ENCODE measurements at places on chromosomes 12 and 14.
A peak's percentile ranks its signal among the peaks of the same experiment; 100 is the strongest.

DNA sequence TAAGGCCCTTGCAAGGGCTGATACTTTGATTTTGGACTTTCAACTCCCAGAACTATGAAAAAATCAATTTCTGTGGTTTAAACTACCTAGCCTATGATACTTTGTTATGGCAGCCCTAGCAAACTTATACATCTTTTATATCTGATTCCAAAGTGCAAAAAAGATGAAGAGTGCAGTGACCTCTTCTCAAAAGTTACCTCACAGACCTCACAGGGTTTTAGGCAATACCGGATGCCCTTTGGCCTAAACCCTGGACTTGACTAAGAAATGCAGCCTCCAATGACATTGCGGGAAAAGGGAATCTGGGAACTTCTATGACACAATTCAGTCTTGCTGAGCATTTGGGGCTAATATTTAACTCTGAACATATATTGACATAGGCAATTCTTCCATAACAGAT, 63.3 kb downstream of the IGF1 start:
- no peak for DNase-seq

DNA sequence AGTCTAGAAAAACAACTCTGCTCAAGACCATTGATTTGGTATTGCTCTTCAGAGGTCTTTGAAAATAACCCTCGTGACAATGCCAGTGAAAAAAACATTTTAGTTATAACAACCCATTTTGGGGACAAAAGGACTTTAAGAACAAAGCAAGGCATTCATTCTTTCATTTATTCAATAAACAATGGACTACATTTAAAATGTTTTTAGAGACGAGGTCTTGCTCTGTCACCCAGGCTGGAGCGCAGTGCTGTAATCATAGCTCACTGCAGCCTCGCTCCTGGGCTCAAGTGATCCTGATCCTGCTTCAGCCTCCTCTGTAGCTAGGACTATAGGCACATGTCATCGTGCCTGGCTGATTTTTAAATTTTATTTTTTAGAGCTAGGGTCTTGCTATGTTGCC, 7.7 kb upstream of the KICS2 start:
- no peak for DNase-seq

GRCh38 chr12:44570036-44570583, 306.0 kb downstream of the NELL2 start:
- DNase-seq, result no peak

GRCh38 chr12:106276032-106276740, 26.3 kb upstream of the TCP11L2 start:
- DNase-seq, result no peak

- peak; percentile 18 for DNase-seq
Observed at GRCh38 chr12:42090899-42091298, 53.8 kb downstream of the GXYLT1 start.

GRCh38 chr12:104353012-104353981, 49.8 kb downstream of the EID3 start:
- DNase-seq, result no peak

- DNase-seq, result no peak
Observed at GRCh38 chr12:93918262-93918661, 230.1 kb upstream of the PLXNC1 start.

- no peak for DNase-seq
Observed at GRCh38 chr14:94617988-94618822, 6.0 kb downstream of the SERPINA3 start.

GRCh38 chr12:78229591-78230101, 399.0 kb downstream of the NAV3 start:
- DNase-seq, result peak; percentile 25

DNA sequence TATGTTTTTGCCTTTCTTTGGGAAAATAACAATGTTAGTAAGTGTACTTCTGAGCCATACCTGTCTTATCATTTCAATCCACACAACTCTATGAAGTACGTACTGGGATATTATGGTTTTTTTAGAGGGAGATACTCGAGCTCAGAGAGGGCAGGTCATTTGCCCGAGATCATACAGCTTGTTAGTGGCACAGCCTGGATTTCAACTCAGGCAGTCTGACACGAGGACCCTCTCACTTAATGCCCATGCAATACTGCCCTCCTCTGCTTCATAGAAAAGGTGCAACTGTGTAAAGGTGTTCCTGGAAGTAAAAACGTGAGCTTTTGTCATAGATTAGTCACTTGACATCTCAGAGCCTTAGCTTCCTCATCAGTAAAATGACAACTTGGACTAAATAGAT, 128.0 kb downstream of the NDUFA12 start:
- peak; percentile 31 for DNase-seq

DNA sequence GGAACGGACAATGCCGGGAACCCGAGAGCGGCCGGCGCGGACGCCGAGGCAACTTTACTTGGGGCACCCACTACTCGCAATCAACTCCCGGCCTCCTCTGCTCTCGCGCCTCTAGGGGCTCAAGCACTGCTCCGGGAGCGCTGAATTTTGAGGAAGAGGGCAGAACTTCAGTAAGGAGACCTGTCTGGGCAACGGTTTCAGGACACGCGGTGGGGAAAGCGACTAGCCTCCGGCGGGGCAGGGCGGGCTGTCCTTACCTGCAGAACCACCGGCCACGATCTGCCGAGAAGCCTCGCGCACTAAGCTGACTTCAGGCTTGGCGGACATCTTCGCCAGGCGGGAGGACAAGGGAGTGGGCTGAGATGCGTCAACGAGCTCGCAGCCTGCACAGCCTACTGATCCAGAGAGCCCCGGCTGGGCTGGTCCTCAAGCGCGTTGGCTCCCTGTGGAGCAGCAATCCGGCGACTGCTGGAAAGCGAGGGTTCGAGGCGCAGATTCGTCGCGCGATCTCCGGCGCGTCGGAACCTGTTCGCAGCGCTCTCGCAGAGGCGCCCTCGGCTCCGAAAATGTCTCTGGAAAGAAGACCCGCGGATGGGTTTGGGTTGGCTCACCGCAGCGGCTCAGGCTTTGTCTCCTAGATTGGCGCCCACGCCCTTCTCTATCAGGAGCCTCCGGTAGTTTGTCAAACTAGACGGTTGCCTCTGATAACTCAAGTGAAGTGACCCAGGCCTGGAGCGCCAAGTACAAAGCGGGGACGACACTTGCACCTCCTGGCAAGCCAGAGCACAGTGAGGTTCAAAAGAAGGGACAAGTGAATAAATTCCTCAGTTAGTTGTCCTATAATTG, at the start of gene SLC25A21:
SLC25A21 (minus strand) TSS at position 583 of the 846 bp plus-strand sequence.
- DNase-seq, result peak; percentile 37

DNA sequence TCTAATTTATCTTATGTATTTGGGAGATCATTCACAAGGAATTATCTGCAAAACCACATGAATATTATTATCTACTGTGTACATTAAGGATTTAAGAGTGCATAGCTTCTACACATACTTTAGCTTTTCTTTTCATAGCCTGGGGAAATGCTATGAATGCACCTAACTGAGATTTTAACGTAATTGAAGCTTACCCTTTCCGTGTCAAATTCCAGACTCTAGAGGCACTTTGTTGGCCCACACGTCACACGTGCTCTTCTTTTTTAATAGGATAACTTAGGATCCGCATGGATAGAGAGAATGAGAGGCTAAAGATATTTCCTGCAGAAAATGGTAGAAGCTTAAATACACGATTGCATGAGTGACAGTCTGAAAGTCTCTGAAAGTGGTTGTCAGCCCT, 481.1 kb downstream of the PCNX1 start:
- DNase-seq, result no peak

- no peak for DNase-seq
Observed at GRCh38 chr12:107458163-107458562, 227.4 kb upstream of the PWP1 start.

DNA sequence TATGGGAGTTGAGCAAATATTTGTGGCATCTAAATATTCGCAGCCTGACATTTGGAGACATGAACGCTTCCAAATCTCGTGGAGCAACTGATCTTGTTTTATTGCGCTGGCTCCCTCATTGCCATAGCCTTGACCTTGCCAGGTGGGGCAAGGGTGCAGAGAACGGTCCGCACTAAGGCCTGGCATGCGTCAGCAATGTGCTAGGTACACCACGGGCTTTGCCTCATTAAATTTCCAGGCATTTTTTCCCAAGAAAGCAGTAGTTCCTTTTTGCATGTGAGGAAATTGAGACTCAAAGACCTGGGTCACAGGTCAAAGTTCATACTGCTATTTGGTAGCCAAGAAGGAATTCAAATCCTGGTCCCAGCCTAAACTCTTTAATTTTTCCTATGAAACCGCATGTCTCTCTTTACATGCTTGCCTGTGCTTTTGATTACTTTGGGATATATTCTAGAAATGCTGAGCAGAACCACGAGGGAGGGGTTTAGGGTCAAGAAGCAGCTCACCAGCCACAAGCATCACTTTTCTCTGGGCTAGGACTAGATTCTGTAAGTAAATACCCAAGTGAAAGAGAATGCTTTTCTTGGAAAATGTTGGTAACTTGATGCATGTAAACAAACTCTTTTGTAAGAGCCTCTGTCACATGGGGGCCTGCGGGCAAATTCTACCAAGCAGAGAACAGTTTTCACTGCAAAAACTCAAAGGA, 891.6 kb downstream of the VRK1 start:
- DNase-seq, result no peak

GRCh38 chr14:72810201-72810600, 83.7 kb downstream of the DPF3 start:
- no peak for DNase-seq

DNA sequence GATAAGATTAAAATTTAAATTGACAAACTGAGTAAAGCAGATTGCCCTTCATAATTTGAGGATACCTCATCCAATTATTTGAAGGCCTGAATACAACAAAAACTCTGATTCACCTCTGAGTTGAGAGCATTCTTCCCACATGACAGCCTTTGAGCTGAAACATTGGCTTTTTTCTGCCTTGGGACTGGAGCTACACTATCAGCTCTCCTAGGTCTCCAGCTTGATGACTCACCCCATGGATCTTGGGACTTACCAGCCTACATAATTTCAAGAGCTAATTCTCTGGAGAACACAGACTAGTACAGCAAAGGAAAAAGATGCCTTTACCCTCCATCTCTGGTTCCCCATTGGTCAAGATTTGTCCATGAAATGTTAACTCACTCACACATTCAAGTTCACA, 555.1 kb downstream of the FOXG1 start:
- peak; percentile 68 for DNase-seq

- no peak for DNase-seq
Observed at GRCh38 chr12:108017472-108018057, 111.5 kb upstream of the WSCD2 start.

DNA sequence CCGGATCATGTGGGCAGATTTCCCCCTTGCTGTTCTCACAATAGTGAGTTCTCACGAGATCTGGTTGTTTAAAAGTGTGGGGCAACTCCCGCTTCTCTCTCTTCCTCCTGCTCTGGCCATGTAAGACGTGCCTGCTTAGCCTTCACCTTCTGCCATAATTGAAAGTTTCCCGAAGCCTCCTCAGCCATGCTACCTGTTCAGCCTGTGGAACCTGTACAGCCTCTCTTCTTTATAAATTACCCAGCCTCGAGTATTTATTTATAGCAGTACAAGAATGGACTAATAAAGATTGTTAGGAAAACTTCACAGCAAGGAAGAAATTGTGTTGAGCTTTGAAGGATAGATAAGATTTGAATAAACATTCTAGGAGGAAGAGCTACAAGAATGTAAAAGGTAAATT, 52.1 kb downstream of the KDM5A start:
- no peak for DNase-seq

DNA sequence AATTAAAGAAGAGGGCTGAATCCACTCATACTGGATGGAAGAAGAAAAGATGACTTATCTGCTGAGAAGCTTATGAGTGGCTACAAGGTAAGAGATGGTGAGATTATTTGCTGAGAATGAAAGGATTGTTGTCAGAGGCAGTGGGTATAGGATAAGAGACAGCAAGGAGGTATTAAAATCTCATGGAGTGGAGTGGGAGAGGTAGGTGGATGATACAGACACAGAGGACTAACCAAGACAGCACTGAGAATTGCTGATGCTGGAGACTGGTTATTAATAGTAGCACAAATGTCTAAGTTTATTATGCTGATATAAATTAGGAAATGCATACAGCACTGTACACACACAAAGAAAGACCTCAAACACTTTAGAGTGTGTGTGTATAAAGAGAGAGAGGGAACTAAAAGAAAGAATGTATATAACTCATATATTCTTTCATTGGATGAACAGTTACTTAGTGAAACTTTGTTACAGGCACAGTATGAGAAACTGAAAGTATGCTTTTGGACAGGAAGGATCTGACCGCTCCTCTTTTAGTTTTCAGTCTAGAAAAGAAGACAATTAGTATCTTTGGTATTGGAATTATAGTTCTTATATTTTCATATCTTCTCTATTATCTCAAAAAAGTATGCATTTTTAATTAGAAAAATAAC, 543.1 kb downstream of the LRFN5 start:
- DNase-seq, result no peak

DNA sequence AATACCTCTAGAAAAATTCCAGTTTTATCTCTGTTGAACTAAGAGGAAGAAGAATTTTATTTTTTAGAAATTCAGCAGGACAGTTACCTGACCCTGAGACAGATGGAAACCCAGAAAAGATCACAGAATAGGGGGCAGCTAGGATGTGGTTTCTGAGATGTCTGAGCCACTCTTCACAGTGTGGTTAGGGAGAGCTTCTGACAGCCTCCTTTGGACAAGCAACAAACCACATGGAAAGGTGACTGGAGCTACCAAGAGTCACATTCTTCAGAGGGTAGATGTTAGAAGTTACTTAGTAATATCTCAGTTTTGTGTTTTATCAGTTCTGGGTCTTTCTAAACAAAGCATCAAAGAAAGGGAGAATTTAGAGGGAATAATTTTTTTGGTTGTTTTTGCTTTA, 117.3 kb upstream of the NAP1L1 start:
- peak; percentile 66 for DNase-seq

GRCh38 chr12:42686514-42687172, 97.1 kb upstream of the PRICKLE1 start:
- no peak for DNase-seq

DNA sequence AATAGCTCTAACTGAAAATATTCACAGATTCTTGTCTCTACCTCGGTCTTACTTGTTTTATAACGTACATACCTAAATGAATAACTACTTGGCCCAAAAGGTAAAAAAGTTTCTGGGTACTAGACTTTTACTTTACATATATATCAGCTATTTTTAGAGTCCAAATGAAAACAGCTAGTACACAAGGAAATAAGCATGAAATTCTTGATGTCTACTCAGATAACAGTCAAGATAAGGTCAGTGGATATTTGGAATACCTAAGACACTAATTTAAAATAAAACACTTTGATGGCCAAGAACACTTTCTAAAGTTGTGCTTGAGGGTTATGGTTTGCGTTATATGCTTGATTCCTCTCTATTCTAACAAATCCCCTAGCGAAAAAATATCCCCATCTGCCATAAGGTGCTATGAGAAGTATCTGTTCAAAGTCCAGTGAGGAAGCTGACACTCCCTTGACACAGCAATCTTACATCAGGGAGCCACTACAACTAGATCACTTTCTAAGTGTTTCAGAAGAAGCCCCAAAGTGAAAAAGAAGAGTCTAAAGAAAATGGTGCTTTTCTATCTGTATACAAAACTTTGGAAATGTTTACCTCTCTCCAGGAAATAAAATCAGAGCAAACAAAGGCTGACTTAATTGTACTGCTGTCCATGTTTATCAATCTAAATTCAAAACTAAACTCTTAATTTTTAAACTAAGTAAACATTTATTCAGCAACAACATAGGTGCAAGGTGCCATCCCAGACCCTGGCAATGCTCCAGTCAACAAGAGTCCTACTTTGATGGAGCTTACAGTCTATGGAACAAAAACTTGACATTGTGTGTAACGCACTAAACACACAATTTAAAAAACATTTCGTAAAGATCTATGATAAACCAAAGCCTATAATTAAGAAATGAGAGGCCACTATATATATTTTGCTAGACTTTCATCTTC, 11.7 kb downstream of the PTPN21 start:
- DNase-seq, result no peak
